ENCODE measurements at places on chromosomes 1 and 21.

- DNase-seq, result peak; percentile 14
Measured at GRCh38 chr1:235910357-235911299, 43.9 kb upstream of the LYST start.

DNA sequence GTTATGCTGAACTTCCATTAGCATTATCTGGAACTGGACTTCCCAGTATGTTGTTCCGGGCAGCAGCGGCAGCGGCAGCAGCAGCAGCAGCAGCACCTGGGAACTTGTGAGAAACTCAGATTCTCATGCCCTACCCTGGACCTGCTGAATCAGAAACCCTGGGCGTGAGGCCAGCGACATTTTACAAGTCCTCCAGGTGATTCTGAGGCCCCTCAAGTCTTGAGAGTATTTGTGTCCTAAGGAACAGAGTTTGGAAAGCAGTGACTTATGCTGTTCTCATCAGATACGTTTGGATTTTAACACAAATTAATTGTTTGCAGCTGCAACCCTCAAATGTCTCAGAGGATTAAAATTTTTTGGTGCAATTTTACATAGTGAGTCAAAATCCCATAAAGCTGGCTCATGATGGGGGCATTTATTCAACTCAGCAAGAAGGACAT lies 157.2 kb upstream of the KAZN start:
- no peak for DNase-seq

- no peak for DNase-seq
Measured at GRCh38 chr1:215793180-215793579, 226.1 kb downstream of the KCTD3 start.

GRCh38 chr1:207049974-207050391 lies 1.0 kb downstream of the YOD1 start:
- peak; percentile 34 for DNase-seq

- DNase-seq, result no peak
Measured at GRCh38 chr21:44897326-44898010, 23.2 kb downstream of the ITGB2 start.

GRCh38 chr1:25933479-25934365 lies 27.5 kb upstream of the STMN1 start:
- no peak for DNase-seq

- no peak for DNase-seq
Measured at GRCh38 chr1:225990705-225991464, 8.3 kb downstream of the SDE2 start.

- DNase-seq, result peak; percentile 78
Measured at GRCh38 chr1:15430787-15431570, 7.3 kb upstream of the CTRC start.

DNA sequence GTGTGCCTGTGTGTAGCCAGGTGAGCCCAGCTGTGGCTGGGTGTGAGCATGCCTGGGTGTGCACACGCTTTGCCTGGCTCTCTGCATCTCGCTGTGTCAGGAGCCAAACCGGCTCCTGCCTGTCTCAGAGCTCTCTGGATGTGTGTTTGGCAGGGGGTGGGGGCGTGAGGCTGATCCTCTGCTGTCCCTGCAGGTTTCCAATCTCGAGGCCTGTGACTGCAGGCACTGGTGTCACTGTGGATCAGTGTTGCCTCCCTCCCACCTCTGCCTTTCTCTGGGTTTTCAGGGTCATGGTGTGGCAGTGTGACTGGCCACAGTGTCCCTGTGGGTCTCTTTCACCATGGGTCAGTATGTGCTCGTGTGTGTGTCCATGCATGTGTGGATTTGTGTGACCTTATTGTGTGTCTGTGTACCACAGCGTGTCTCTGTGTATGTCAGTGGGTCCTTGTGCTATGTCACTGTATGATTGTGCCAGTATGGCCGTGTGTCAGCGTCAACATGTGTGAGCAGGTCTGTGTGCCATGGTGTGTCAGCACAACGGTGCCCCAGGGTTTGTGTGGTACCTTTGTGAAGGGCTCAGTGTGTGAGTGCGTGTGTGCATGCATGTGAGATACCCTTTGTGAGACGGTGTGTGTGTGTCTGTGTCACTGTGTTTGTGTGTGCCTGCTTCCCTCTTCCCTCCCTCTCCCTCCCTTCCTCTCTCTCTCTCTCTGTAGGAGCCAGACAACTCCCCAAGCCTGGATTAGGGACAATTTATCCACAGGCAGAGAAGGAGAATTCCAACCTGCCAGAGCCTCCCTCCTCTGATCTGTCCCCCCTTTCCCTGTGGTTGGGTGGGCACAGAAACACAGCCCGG lies 43.4 kb downstream of the AHDC1 start:
- no peak for DNase-seq

- no peak for DNase-seq
Measured at GRCh38 chr1:206782448-206782847, 10.2 kb upstream of the IL10 start.

DNA sequence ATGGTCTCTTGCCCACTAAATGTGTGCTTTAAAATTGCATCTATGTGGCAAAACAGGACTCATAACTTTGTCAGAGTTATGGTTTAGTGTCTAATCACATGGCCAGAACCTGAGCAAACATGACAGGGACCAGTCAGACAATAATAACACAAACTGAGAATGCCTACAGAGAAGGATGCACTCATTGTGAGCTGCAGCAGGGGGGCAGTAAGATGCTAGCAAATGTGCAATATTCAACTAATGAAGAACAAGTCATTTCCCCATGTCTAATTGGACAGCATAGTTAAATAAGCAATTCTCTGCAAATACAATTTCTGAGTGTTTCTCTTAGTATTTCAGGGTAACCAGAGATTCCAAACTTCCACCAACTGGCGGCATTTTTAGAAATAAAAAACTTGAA lies 30.8 kb downstream of the SPAG17 start:
- DNase-seq, result no peak

DNA sequence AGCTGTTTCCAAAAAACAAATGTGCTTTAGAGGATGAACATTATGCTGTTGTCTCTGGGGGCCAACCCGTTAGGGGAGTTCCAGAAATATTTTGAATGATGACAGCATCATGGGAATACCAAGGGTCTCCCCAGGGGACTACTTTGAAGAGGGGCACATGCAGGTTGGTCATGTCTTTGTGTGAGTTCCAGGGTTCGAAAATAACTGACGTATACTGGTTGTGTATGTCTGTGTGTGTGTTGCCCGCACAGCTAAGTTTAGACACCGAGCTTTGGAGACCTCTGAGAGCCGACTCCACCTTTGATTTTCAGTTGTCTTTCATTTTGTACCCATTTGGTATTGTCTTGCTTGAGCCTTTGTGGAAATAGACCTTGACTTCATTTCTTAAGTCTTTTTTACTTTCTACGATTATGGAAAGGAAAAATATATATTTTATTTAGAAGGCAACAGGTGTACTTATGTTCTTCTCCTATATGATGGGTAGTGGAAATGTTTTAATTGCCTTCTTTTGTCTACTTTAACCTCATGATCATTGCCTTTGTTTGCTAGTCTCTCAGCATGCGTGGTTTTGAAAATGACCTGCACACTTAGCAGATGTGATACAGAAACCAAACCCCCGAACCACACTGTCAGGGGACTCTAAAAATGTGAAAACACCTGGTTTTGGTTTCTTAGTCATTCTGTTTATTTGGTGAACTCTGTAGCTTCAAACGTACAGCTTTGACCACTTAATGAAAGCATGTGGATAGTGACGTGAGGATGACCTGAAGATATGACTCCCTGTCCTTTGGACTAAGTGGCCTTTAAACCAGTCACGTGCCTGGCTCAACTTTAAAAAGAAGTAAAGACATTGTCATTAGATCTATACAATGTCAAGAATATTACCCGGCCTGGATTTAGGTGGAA lies 56.5 kb downstream of the GALNT2 start:
- no peak for DNase-seq

DNA sequence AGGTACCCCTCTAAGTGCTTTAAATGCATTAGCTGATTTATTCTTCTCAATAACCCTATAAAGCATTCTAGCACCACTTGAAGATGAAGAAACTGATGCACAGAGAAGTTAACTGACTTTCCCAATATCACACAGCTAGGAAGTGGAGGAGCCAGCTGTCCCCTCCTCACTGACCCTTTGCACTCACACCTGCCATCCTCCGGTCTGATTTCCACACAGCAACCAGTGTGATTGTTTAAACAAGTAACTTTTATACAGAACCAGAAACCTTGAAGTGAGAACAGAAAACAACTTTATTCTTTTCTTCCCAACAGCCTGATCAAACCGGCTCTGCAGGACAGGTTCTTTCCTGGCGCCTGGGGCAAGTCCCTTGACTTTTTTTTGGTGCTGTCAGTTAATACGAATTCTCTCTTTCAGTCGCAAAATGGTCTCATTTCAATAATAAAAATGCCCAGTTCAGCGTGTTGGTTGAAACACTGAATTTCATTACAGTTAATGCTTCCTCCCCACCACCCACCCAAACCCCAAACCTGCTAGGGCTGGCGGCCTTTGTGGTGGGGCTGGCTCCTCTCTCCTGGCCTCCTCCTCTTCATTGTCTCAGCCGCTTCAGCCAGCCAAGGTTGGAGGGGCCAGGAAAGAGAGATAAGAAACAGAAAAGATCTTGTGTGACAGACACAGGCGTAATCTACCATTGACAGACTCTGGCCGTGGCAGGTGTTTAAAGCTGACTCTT lies 26.4 kb upstream of the EEIG2 start:
- no peak for DNase-seq

GRCh38 chr1:204997591-204998355 lies 45.2 kb upstream of the CNTN2 start:
- no peak for DNase-seq

GRCh38 chr1:218953386-218953785 lies 220.3 kb upstream of the LYPLAL1 start:
- no peak for DNase-seq

DNA sequence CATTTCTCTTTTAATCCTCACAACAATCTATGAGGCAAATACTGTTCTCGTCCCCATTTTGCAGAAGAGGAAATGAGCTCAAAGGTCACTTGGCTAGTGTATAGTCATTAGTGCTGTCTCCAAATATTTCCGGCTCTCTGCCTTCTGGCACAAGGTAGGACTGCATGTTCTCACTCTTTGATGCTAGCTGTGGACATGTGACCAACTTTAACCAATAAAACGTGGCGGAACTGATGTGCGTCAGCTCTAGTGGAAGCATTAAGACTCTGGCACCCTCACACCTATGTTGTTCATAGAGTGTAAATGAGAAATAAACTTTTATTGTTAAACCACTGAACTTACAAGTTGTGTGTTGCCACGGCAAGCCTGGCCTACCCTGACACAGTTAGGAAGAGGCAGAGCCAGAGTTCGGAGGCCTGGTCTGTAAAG lies 5.0 kb upstream of the KIF21B start:
- DNase-seq, result no peak

- no peak for DNase-seq
Measured at GRCh38 chr21:40800126-40800525, 46.8 kb downstream of the DSCAM start.

GRCh38 chr1:64540265-64540791 lies 70.4 kb downstream of the CACHD1 start:
- DNase-seq, result no peak

DNA sequence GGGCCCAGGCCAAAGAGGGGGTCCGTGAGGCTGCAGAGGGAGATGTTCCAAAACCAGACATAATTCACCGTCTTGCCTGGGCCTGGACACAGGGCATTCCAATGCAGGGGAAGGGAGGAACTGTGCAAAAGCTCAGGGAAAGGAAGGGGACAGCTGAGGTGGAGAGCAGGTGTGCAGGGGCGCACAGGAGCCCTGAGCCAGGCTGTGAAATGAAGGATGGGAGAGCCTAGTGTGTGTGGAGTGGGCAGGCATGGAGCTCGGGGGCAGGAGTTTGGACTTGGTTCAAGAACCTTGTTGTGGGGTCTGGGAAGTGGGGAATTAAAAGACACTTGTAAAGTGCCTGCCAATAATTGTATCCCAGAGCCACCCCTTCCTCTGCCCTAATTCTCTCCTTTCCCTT lies 2.3 kb downstream of the TNNI1 start:
- DNase-seq, result no peak

DNA sequence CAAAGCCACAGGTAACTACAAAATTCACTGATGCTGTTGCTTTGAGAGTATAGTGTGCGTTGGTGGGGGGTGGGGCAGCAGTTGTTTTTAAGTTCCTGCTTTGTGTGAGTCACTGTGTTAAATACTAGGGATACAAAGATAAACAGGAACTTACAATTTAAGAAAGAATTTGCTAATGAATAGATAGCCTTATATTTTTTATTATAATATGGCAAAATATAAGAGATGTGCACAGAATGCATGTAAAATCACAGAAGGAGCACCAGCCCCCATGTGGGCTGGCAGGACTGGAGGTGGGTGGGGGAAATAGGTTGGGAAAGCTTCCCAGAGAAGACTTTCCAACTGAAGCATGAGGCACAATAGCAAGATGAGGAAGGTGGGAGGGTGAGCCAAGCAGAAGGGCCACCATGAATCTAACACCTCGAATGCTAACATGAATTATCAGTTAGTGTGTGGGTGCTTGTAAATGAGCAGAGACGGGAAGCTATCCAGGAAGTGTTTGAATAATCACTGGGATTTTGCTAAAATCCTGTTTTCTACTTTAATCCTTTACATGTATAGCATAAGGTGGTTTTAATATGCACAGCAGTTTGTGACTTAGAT lies 57.0 kb upstream of the RAVER2 start:
- no peak for DNase-seq
